ENCODE measurements at places on chromosomes 7 and 10.

GRCh38 chr7:106552645-106553445, 108.1 kb downstream of the CCDC71L start:
- no peak for DNase-seq

DNA sequence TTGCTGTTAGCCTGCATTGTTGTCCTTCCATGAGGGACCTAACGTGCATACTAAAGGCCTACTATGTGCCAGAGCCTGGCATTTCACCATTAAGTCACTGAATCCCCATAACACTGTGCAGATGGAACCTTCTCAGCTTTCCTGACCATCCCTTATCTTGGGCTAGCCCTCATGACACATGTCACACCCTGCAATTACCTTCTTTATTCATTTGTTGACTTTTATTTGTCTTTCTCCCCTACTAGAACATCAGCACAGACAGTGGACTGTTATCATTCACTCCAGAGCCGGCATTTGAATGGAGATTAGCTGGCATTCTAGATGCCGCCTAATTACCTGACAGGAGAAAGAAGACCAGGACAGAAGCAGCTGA, 471.1 kb upstream of the GALNT17 start:
- no peak for DNase-seq

GRCh38 chr7:140222814-140223213, 46.0 kb upstream of the KDM7A start:
- no peak for DNase-seq

DNA sequence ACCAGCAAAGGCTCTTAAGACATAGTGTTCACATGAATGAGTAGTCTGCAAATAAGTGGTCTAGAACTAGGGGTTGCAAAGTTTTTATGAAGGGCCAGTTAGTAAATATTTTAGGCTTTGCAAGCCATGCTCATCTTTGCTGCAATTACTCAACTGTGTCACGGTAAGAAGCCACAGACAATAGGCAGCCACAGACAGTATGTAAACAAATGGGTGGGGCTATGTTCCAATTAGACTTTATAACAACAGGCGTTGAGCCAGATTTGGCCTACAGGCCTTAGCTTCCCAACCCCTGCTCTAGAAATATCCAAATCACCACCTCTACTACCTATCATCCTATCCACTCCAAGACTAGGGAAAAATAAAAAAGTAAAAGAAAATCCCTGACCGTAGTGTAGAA, 9.2 kb downstream of the IKZF5 start:
- DNase-seq = no peak

GRCh38 chr10:69911613-69912528, 110.2 kb downstream of the COL13A1 start:
- DNase-seq = no peak

- no peak for DNase-seq
Measured at GRCh38 chr10:9545073-9545472, 1472.6 kb upstream of the CELF2 start.

DNA sequence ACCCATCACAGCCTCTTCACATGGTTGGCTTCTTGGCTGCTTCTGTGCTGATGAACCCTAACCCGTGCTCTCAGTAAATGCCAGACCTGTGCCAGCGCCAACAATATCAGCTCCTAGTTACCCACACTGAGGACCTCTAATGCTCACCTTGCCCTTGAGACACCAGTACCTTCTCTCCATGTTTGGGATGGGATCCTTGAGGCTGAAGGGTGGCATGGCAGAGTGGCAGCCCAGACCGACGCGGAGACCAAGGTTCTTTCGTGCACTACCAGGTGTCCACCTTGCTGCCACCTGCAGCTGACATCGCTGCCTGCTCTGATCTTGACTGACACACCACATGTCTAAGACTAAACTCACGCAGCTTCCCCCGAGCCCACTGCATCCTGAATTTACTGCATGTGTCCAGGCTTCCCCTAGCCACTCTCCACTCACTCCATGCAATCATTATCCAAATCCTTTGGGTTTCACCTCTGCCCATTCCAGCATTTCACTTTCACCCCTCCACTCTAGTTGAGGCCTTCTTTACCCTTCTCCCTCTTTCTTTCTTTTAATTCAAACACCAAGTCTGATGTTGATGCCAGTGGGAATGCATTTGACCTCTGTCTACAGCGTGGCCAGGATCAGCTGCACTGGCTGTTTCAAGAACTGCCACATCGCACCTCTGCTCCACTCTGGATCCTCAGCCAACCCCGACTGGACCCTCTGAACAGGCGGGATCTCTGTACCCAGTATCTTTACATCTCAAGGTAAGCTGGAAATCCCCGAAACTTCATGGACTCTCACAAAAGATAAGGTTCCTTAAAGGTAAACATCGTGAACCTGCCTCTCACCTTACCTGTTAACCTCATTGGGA, 294.9 kb downstream of the GLRX3 start:
- no peak for DNase-seq

- no peak for DNase-seq
Measured at GRCh38 chr7:69342154-69342884, 256.0 kb upstream of the AUTS2 start.

GRCh38 chr10:130957423-130957822, 354.1 kb downstream of the TCERG1L start:
- no peak for DNase-seq

- DNase-seq = no peak
Measured at GRCh38 chr10:96958071-96958470, 126.0 kb downstream of the LCOR start.

DNA sequence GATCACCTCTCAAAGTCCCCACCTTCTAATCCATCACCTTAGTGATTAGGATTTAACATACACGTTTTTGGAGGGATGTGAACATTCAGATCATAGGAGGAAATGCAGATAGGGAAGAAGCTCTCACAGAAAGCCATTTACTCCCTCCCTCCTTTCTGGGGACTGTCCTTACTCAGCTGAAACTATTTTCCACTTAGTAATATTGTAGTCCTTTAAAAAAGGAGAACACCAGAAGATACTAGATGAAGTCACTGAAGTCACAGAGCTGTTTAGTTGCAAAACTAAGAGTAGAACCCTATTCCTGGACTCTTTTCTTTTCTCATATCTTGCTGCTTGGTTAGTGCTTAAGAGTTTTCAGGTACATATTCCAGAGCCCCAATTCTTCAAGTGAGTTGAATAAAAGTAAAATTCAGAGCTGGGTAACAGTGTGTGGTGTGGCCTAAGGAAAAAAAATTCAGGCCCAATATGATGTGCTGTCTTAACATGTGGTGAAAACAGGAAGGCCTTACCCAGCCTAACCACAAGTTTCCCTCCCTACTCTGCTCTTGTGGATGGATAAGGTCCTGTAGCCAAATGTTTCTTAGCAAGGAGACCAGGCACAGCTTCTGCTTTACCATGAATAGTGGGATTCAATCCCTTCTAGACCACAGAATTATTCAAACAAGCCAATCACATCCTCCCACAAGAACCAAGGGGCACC, 135.7 kb downstream of the INHBA start:
- DNase-seq = no peak

- DNase-seq = no peak
Measured at GRCh38 chr7:128025380-128025779, 5.9 kb downstream of the LRRC4 start.

DNA sequence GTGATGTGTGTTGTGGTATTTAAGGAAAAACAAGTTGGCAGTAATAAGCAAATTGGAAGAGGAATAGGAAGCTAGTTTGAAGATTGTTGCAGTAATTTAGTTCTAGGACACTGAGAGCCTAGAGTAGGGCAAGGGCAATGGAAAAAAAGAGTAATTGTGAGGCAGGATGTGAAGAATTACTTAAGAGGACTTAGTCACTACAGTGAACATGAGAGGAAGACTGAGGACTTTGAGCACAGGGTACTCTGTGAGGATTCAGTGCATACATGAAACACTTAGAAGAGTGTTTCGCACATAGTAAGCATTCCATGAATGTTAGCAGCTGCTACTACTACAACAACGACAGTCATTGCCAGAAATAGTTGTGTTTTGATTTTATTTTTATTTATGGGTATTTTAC, 30.9 kb upstream of the DKK1 start:
- peak; percentile 4 for DNase-seq

DNA sequence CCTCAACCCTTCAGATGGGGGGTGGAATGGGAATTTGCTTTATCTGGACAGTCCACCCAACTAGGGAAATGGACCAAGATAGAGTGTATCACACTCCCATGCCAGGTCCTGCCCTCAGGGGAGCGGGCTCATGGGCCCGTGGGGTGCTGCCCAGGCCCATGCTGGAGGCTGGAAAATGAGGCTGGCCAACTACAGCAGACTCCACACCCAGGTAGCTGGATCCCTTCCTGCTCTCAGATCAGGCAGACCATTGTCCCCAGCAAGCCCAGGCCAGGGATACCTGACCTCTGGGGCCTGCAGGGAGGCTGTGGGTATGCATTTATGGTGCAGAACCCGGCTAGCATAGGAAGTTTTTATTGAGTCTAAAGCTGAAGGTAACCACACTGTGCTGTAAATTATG, 162.4 kb downstream of the TCERG1L start:
- no peak for DNase-seq

DNA sequence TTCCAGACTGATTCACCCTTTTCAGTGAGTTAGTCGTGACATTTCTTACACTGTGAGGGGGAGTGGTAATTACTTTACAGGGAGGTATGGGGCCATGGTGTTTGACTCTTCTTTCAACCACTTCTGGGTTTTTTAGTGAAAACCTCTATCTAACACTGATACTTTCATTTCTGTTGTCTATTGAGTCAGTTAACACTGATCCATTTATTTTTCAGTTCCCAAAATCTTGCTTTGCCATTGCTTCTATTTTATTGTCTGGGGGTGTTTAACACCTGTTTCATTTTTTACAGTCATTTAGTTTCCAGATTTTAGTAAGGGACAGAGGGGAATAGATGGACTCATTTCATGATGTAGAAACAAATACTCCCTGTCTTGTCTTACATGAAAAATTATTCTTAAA, 61.5 kb downstream of the HELLS start:
- DNase-seq = no peak

DNA sequence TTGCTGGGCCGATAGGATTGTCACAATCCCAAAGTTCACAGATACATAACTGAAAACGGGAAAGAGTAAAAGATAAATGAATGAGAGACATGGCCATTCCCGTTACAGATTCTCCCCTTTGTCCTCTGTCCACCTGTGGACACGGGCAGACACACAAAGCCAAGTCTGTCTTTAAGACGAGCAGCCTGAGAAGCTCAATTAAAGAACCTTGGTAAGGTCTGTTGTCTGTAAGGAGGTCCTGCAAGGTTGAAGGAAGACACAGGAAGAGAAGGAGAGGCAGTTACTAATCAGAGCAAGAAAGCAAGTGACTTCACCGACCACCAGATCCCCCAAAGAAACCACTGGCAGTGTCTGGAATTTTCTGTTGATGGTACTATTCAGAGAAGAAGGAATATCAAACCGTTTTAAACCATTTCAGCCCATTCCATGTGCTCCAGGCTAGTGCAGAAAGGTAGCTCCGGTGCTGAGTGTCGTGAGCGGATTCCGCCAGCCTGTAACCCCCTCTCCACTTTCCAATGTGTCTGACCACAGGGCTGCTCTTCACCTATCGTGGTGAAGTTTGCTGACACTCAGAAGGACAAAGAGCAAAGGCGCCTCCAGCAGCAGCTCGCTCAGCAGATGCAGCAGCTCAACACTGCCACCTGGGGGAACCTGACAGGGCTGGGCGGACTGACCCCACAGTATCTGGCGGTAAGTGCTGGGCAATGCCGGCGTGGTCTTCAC, 252.6 kb downstream of the CELF2 start:
- peak; percentile 17 for DNase-seq

GRCh38 chr10:45096001-45096400, 95.3 kb downstream of the ZNF22 start:
- DNase-seq = no peak

- no peak for DNase-seq
Measured at GRCh38 chr10:501596-501995, 187.9 kb downstream of the DIP2C start.

- DNase-seq = no peak
Measured at GRCh38 chr7:73577627-73578341, 595 bp downstream of the TBL2 start.

- no peak for DNase-seq
Measured at GRCh38 chr7:116899308-116899707, 36.9 kb downstream of the CAPZA2 start.

DNA sequence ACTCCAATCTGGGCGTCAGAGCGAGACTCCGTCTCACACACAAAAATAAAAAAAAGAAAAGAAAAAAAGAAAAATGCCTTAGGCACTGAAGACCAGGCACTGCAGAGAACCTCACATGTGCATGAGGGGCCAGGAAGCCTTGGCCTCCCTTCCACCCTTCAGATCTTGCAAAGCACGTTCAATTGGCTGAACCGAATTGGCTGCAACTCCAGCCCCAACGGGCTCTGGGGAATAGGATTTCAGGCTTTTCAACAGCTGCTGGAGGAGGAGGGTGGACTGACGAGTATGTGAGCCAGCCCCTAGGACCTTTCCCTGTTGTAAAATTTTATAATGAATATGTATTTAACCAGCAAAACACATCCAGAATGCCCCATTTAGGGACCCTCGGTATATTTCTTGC, 16.7 kb downstream of the TMEM120A start:
- DNase-seq = peak; percentile 62

DNA sequence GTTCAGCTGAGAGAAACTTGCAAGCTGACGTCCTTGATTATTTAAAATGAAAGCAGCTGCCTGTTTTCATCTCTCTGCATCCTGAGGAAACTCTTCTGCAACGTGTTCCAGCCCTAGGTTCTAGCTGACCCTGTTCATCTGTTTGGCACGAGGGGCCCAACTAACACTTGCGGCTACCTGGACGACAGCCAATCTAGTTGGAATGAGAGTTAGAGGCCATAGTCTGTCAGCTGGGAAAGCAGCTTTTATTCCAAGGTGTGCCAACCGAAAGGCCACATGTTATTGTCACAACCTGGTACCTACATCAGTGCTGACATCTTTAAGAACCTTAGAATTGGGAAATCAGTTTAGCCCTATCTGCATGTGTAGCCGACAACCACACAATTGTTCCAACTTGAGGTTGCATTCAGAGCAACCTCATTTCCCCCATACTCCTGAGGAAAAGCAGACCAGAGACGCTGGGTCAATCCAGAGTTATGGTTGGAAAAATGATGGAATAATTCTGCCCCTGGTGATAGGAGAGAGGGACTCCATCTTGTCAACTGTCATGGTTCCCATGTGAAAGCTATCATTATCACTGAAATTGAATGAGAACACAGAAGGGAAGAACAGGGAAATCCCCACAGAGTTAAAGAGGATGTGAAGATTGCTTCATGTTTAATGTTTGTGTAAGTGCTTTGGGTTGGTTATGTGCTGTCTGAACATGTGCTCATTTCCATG, 121.6 kb downstream of the EGFR start:
- DNase-seq = peak; percentile 82

GRCh38 chr7:103141753-103142404, 7.0 kb downstream of the NAPEPLD start:
- DNase-seq = no peak

DNA sequence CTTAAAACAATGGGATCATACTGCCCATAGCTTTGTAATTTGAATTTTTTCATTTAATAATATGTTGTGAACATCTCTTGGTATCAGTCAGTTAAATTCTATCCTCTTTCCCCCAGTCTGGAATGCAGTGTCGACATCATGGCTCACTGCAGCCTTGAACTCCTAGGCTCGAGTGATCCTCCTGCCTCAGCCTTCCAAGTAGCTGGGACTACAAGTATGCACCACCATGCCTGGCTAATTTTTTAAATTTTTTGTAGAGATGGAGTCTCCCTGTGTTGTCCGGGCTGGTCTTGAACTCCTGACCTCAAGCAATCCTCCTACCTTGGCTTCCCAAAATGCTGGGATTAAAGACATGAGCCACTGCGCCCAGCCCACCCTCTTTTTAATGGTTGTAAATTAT, 34.6 kb downstream of the MPLKIP start:
- no peak for DNase-seq

- no peak for DNase-seq
Measured at GRCh38 chr10:23362069-23362830, 17.7 kb upstream of the C10orf67 start.

GRCh38 chr10:68697106-68697505, 23.9 kb upstream of the CCAR1 start:
- DNase-seq = no peak
